ENCODE measurements at places on chromosomes 6 and 20. TPM values are rescaled to one million over a fixed set of nuclear protein-coding genes. Genes with fewer than 3 reads are reported as not detected.

The SLC35D3 gene
- 2.3 TPM for total RNA-seq

The TRIM38 gene
- total RNA-seq, result 0.70 TPM

The OPN5 gene
- total RNA-seq, result not detected

The TAP1 gene
- 2.4 TPM for total RNA-seq

The SLC35A1 gene
- total RNA-seq, result 12.7 TPM

The PPP1R16B gene
- not detected for total RNA-seq
